ENCODE measurements at places on chromosomes 16 and 17. TPM values are rescaled to one million over a fixed set of nuclear protein-coding genes. Genes with fewer than 3 reads are reported as not detected.

DNA sequence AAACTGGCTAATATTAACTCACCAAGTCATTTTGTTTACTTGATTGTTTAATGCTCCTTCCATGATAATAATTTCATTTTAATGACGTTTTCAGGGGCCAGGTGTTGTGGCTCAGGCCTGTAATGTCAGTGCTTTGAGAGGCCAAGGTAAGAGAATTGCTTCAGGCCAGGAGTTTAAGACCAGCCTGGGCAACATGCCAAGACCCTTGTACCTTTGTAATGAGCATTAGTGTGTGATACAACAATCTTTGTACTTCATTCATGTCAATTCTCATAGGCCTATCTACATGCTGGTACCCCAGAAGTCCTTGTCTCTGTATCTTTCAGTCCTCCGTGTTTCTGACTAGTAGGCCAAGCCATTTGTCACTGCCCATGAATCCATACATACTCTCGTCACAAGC is 296.9 kb downstream of the ZFHX3 start:
- no peak for DNase-seq

GRCh38 chr16:12214509-12214908 is 238.0 kb downstream of the SNX29 start:
- no peak for DNase-seq

DNA sequence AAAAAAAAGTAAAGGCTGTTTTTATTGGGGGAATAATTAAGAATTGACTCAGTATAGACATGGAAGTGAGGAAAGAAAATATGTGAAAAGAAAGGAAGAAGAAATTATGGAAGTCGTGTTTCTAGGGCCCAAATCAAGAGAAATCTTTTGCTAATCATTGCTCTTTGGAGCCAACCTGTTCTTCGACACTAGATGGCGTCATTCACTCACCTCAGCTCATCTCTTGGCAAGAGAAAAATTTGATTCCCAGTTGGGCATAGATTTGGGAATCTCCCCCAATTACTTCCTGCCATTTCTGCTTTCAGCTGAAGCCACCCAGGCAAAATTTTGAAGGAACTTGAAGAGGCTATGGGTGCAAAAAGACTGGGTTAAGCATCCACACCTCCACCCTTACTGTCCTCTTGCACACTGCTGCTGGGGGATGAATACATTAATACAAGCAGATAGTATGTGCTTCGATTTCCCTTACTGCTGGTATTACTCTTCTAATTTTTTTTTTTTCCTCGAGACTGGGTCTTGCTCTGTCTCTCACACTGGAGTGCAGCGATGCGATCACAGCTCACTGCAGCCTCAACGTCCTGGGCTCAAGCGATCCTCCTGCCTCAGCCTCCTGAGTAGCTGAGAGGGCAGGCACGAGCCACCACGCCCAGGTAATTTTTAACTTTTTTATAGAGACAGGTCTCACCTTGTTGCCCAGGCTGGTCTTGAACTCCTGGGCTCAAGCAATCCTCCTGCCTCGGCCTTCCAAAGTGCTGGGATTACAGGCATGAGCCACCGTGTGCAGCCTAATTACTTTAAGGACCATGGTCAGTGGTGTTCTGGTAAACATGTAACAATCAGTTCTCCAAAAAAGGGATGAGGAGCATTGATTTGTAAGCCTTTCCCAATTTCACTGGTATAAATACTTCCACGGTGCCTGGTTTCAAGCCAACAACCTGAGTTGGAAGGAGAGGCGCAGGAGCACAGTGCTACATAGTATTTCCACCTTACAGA is 13.5 kb downstream of the PSMD7 start:
- DNase-seq, result no peak

GRCh38 chr17:77842528-77843147 is 115.9 kb upstream of the TNRC6C start:
- no peak for DNase-seq

DNA sequence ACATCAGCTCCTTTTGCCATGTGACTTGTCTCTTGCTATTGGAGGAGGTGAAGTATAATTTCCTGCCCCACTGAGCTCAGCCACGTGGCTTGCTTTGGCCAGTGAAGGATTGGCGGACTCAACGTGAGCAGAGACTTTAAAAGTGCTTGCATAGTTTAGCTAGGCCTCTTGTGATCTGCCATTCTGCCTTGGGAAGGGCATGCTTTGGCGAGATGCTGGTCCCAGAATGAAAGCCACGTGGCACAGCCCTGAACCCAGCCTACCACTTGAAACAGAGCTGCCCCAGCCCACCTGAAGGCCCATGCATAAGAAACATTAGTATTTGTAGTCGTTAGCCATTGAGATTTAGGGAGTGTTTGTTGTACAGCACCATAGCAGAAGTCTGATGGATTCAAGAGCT is 148.2 kb downstream of the TMEM132E start:
- DNase-seq, result no peak

DNA sequence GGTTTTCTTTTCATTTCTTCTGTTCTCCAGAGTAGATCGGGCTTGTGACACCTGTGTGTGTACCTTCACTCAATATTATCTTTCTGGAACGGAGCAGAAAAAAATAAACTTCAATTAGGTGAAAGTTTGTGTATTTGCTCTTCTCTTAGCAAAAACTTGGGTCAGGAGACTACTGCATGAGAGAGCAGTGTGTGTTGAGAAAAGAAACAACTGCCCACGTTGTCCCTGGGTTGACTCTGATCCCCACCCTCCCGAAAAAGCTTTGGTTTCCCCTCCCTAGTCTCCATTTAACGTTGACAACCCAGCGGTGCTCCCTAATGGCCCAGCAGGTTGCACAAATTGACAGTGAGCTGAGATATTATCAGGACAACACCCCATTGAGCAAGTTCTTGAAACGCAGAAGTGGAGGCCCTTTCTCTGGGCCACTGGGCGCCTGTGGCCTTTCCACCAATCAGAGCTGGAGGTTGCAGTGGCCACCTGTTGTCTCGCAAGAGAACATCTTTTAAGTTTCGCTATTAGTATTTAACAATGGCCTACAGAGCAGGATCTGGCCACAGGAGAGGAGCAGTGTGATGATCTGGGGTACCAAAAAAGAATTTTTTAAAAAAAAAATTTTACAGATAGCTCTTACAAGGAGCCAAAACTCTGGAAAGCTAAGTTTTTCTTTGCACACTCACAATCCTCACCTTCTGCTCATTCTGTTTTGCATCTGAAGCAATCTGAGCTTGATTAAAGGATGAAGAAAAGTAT is 1.5 kb upstream of the TOX3 start:
- no peak for DNase-seq

GRCh38 chr16:69479775-69480174 is 55.4 kb downstream of the CYB5B start:
- DNase-seq, result no peak

GRCh38 chr17:59627274-59627673 is 7.6 kb downstream of the CLTC start:
- DNase-seq, result no peak

GRCh38 chr17:55265311-55266021 is 706 bp downstream of the HLF start:
- DNase-seq, result no peak

DNA sequence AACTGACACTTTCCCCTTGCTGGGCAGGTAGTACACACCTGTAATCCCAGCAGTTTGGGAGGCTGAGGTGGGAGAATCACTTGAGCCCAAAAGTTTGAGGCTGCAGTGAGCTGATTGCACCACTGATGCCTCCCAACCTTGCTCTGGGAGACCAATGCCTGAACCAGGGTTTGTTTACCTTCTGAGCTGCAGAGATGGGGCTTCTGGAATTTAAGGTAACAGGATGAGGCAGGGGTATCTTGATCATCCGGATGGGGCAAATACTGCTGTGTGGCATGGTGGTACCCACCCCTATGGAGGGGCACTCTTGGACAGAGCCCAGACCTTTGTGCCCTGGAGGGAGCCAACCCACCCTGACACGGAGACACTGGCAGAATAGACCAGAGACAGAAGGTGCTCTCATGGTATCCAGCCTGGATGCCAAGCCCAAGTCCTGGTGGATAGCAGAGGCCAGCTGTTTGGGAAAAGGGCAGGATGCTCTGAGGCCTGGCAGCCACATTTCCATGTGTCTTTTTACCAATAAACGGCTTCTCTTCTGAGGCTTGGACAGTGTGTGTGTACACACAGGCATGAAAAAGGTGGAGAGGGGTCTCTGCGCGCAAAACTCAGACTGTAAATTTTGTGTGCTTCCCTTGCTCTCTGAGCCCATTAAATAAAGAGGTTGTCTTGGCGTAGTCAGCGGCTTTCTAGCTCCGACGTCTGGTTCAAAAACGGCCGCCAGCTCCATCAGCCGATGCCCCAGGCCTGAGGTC is 4.4 kb downstream of the ZNF48 start:
- no peak for DNase-seq

- DNase-seq, result no peak
These were observed 2.1 kb upstream of the CA4 start for GRCh38 chr17:60147553-60148223.

DNA sequence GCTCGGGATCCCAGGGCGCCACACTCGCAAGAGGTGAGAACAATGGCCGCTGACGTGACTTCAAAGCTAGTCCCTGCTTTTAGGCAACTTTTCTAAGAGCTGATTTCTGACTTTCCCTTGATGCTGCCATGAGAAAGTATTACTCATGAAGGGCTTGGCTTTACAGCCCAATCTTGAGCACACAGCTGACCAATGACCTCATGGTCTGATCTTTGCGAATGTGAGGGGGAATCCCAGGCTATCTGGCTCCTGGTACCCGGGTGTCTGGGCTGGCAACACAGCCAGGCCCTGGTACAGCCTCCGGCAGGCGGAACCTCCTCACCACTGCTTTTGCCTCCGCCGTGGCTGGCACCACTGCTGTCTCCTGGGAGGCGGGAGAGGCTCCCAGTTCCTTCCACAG is 17.5 kb downstream of the NDUFAF8 start:
- DNase-seq, result no peak

DNA sequence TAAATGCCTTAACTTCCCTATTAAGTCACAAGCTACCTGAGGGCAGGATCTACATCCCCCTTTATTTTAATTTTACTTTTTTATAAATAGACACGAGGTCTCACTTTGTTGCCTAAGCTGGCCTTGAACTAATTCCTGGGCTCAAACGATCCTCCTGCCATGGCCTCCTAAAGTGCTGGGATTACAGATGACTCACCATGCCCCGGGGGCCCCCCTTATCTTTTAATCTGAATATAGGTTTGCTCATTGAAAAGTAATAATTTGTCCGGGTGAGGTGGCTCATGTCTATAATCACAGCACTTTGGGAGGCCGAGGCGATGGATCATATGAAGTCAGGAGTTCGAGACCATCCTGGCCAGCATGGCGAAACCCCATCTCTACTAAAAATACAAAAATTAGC is 14.2 kb downstream of the ETV4 start:
- no peak for DNase-seq

GRCh38 chr16:49596648-49597291 is 223.2 kb downstream of the C16orf78 start:
- no peak for DNase-seq

DNA sequence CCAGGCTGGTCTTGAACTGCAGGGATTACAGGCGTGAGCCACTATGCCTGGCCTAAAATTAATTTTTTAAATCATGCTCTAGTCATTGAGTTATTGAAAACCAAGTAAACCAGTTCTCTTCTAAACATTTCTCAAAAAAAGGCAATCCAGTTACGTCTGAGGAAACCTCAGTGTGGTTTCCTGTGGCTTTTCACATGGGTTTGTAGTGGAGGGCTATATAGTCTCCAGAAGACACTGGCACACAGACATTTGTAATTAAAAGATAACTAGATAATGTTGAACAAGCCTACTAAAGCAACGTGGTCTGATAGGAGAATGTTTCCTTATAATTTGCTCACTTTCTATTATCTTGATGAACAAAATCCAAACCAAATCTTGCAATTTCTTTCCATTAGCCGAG is 5.2 kb upstream of the TOB1 start:
- no peak for DNase-seq

- DNase-seq, result no peak
These were observed 29.0 kb downstream of the NUP93 start for GRCh38 chr16:56758930-56759329.

DNA sequence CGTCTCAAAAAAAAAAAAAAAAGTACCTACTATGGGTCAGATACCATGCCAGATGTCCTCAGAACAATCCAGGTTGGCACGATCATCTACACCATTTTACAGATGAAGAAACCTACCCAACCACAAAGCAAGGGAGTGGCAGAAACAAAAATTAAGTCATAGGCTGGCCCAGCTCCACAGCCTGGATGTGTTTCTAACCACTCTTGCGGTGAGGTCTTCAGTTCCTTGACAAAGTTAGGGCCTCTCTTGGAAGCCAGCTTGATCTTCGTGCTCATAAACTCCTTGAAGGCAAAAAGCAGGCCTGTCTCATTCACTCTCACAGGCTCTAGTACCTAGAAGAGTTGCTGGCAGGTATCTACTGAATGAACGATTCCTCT is 6.2 kb downstream of the GGA2 start:
- no peak for DNase-seq

DNA sequence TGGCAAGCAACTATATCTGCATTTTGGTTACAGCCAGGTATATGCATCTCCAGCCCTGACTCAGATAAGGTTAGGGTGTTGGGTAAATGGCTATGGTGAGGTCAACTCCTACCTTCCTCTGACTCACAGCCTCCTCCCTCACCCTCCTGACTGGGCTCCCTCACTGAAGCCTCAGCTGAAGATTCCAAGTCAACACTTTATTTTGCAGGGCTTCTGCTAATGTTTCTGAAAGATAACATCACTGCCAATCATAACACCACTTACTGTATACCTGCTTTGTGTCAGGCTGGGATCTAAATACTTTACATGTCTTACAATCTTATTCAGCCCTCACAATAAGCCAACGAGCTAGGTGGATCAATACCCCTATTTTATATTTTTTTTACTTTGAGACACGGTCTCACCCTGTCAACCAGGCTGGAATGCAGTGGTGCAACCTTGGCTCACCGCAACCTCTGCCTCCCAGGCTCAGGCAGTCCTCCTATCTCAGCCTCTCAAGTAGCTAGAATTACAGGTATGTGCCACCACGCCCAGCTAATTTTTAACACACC is 47.8 kb upstream of the GCSH start:
- DNase-seq, result no peak

GRCh38 chr17:67557921-67558320 is 159.8 kb upstream of the NOL11 start:
- DNase-seq, result no peak

- no peak for DNase-seq
These were observed 12.4 kb upstream of the SLC6A2 start for GRCh38 chr16:55643161-55643970.

DNAAF8 gene
- polyA plus RNA-seq, result 1.6 TPM

SLC25A10 gene
- 8.8 TPM for polyA plus RNA-seq

ABCC6 gene
- polyA plus RNA-seq, result 12.3 TPM

PKD1 gene
- polyA plus RNA-seq, result 126 TPM

CD300H gene
- polyA plus RNA-seq, result not detected

FBXL19 gene
- 15.3 TPM for polyA plus RNA-seq

HCRT gene
- polyA plus RNA-seq, result not detected

MIEF2 gene
- polyA plus RNA-seq, result 7.3 TPM

Data from right lung (tissue), 10 donors.